Activated naive CD8-positive, alpha-beta T cell treated with anti-CD3 and anti-CD28 coated beads for 36 hours (primary cell): ENCODE measurements at places on chromosomes 1 and 21.

GRCh38 chr1:153598309-153599172 lies 14.4 kb downstream of the S100A16 start:
- DNase-seq: peak; percentile 14

DNA sequence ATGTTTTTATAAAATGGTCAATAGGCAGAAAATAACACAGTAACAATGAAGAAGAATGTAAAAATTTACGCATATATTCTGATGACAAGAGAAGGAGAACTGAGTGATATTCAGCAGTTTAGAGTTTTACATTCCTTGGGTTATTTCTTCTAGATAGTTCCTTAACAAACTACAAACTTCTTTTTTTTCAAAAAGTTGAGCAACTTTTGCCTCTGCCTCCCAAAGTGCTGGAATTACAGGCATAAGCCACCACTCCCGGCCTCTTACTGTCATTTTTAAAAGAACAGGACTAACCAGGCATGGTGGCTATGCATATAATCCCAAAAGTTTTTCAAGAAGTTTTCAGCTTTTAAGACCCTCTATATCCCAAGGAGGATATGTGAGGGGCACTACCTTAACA lies 32.9 kb downstream of the ARNT start:
- DNase-seq: no peak

GRCh38 chr1:223758734-223759133 lies 46.4 kb downstream of the CAPN2 start:
- DNase-seq: no peak

DNA sequence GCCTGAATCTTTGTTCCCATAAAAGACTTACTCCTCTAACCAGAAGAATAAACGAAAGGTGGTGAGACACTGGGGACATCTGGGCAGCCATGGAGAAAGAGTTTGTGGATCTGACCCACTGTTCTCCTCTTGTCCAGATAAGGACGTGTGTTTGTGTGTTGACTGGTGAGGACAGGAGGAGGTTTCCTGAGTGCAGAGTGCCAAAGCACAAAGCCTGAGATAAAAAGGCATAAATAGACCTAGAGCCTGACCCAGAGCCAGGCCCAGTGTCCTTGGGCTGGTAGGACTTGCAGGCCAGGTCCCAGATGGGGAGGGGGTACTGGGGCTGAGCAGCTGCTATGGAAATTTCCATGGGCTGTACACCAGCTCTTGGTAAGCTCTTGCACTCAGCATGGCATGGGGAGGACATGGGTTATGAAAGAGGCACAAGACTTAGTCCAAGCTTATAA lies 19.6 kb upstream of the COQ8A start:
- no peak for DNase-seq

DNA sequence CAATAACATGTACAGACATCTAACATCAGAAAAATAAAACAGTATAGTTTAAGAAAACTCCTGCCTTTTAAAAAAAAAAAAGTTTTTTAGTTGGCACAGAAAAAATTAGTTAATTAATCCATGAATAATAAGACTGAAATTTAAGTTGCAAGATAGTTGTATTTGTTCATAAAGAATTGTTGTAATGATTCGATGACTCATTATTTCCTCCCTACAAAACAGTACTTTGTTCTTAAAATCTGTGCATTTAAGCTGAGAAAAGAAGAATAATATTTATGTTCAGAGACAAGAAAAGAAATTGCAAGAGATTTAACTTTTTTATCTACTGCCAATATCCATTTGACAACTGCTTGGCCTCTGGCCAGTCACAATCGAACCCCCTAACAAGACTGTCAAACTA lies 894.7 kb downstream of the ADGRL2 start:
- DNase-seq: no peak

GRCh38 chr1:8599646-8600212 lies 217.7 kb downstream of the RERE start:
- no peak for DNase-seq

DNA sequence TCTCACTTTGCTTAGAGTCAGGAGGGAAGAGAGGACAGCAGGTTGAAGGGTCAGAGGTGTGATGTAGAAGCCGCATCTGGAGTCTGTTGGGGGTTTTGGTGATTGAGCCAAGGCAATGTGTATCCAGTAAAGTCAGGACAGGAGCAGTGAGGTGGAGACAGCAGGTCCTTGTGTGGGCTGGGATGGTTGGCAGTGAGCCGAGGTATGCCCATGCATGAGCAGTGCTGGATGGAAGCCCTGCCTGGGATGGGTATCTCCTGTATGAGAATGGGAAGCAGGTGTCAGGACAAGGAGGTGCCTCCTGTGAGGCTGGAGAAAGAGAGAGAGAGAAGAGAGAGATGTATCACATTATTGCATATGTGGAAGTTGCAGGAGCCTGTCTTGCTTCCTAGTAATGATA lies 90.0 kb downstream of the OBSCN start:
- DNase-seq: no peak
